ENCODE measurements at places on chromosomes 16 and 17.

- no peak for DNase-seq
Observed at GRCh38 chr17:34228781-34229180, 26.3 kb upstream of the CCL2 start.

GRCh38 chr16:77304877-77305276 is 105.7 kb downstream of the SYCE1L start:
- DNase-seq: no peak

- DNase-seq: no peak
Observed at GRCh38 chr17:27321372-27321771, 27.5 kb downstream of the WSB1 start.

- DNase-seq: no peak
Observed at GRCh38 chr16:617855-618254, 12.9 kb upstream of the WFIKKN1 start.

DNA sequence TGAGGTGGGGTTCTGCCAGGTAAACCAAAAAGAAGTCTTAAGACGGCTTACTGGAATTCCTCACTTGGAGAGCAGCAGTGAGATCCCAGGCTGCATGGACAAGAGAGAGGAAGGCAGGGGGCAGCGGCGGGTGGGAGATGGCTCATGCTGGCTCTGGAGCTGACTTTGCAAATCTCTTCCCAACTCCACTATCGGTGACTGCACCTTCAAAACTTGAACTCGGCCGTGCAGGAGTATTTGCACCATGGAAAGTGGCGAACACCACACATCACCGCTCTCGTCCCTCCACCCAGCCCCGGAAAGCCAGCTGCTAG is 16.7 kb downstream of the CA5A start:
- no peak for DNase-seq

- no peak for DNase-seq
Observed at GRCh38 chr16:58062821-58063220, 37.3 kb downstream of the MMP15 start.

- no peak for DNase-seq
Observed at GRCh38 chr16:55572439-55572838, 6.0 kb downstream of the CAPNS2 start.

DNA sequence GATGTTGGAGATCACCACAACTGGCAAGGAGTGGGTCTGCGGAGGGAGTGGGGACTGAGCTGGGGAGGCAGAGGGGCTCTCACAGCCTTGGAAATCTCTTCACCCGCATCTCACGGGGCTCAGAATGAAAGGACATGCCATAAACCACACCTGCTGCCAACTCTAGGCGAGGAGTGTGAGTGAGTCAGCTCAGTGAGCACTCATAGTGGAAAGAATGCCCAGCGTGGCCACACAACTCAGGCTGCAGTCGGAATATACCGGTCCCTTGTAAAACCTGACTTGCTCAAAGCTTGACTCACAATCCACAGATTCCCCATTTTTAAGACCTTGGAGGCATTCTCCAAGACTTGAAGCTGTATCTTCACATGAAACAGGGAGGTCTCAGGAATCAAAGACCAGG is 36.7 kb downstream of the STAT5A start:
- DNase-seq: no peak

DNA sequence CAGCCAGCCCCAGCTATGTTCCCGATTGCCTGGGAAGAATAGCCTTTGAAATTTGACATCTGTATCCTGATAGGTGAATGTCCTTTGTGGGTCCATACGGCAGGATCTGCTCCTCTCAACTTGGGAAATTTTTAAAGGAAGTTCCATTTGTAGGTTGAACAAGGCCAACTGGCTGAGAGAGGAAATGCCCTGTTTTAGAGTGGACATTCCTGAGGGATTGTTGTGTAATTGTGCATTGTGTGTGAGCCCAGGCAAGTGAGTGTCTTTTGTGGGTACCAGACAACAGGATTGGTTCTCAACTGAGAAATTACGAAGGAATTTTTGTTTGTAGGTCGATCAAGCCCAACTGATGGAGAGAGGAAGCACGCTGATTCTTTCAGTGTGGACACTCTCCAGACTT is 2.6 kb upstream of the CPHXL2 start:
- DNase-seq: no peak

- DNase-seq: no peak
Observed at GRCh38 chr16:55830658-55831294, 2.1 kb downstream of the CES1 start.

GRCh38 chr16:2238838-2239675 is 2.8 kb downstream of the DNASE1L2 start:
- DNase-seq: no peak

DNA sequence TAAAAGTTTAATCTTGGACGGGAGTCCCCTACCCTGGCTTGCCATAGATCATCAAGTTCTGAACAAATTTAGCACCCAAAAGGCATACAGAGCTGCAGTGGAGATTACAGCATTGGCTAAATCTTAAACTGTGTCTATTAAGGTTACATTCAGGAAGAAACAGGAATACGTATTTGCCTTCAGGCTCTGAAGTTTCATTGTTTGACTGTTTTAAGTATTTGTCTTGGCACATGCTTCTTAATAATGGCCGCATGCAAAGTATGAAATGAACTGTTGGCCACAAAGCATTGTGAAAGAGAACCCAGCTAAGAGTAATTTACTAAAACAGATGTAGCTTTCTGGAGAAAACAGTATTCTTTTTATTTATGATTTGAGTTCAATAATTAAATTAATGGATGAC is 63.9 kb upstream of the CNEP1R1 start:
- DNase-seq: no peak

GRCh38 chr17:72422204-72422504 is 301.3 kb downstream of the SOX9 start:
- no peak for DNase-seq

GRCh38 chr16:70476272-70477020 is 22.1 kb downstream of the FCSK start:
- peak; percentile 96 for DNase-seq

GRCh38 chr16:11407047-11407982 is 62.1 kb downstream of the RMI2 start:
- peak; percentile 55 for DNase-seq

GRCh38 chr16:70490261-70490660 is 33.1 kb downstream of the COG4 start:
- no peak for DNase-seq

DNA sequence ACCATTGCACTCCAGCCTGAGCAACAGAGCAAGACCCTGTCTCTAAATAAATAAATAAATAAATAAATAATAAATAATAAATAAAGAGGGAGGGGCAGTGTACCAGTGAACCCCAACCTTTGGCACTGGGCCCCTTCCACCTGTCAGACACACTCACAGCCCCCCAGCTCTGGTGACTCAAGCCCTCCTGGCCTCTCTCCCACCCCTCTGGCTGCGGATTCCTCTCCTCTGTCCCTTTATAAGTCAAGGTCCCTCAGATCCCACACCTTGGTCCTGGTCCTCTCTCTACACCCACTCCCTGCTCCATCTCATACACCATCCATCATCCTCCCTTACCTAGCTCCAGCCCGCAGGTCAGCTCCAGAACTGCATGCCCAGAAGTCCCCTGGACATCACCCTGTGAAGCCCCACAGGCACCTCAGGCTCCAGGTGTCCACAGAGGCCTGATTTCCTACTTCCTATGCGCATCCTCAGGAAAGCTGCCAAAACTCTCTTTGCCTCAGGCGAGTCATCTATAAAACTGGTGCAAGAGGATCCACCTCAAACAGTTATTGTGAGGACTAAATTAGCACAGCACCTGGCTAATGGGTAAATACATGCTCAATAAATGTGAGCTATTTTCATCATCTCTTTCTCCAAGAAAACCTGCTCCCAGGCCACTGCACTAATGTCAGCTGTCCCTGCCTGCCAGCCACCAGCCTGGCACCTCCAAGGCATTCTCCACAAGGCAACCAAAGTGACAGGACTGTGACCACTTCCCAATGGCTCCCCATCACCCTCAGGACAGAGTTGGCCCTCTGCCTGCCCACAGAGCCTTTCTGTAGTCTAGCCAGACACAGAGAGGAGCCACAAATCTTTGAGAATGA is 46.8 kb downstream of the BEAN1 start:
- no peak for DNase-seq

- DNase-seq: no peak
Observed at GRCh38 chr16:67284699-67285646, 5.6 kb downstream of the PLEKHG4 start.

DNA sequence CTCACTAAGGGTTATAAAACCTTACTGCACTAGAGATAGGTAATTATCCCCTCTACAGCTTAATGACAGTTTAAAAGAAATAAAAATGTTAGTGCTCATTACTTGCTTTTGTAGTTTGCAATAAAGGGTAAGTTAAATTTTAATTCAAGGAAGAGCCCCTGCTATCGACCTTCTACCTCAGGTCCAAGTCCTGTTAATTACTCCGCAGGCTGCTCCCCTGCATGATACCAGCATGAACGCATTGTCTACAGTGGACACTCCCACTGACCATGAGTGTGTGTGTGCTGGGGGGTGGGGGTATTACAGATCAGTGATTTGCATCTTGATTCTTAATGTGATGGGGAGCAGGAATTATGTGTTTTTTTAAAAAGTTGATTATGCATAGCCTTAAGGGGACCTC is 103.1 kb downstream of the AATF start:
- no peak for DNase-seq

DNA sequence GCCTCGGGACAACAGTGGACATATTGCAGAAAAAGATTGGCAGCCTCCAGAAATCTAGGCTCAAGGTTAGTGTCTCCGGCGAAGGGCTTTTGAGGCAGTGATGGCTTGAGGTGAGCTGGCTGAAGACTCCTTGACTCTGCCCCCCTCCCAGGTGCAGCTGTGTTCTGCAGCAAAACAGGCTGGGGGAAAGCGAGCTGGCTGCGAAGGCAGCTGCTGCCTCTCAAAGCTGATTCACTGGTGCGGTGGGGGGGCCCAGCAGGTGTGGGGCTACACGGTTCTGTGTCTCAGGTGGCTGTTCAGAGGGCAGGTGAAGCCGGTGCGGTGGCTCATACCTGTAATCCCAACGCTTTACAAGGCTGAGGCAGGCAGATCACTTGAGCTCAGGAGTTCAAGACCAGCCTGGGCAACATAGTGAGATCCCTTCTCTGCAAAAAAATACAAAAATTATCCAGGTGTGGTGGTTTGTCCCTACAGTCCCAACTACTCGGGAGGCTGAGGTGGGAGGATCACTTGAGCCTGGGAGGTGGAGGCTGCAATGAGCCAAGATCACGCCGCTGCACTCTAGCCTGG is 22.9 kb downstream of the C16orf96 start:
- no peak for DNase-seq

DNA sequence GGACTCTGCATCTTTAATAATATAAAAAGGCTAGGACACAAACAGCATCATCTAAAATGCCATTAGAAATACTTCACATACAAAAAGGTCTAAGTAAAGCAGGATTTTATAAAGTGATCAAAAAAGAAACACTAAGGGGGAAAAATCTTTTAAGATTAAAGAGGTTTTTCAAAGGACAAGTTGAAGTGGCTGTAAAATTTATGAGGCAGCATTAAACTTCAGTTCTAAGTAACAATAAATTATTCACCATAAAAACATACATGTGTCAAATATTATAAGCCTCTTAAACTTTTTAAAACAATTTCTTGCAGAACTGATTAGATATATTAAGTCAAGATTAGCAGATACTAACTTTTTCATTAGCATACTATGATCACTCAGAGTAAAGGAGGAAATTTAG is 20.8 kb downstream of the CEP112 start:
- DNase-seq: no peak

DNA sequence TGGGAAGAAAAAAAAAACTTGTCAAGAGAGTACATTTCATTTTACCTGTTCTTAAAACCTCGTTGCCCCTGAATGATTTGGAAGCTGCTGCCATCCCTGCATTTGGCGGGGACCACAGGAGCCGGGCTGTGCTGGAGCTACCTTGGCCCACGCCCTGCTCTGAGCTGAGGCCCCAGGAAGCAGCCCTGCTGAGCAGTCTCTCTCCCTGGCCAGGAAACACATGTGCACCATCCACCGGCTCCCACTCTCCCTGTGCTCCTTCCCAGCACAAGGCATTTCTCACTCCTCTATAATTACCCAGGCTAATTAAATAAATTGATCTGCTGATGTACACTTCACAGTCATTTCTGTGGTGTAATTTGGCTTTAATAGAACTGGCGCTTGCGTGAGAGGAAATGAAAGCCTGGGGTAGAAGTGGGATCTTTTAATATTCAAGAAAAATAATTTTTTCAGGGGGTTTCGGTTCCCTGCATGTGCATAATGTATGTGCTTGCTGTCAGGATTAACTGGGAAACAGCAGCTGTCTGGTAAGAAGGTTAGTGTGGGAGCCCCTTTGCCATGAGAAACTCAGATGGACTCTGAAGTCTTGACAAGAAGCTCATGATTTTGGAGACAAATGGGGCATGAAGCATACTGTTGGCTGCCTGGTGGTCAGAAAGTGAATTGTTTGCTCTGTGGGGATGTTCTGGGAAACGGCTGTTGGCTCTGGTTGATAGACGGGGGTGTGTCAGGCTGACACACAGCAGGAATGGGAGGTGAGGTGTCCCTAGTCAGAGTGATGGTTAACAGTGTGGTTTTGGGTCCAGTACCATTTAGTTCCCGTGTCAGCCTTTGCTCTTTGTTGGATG is 252.3 kb upstream of the EEF2KMT start:
- DNase-seq: no peak

DNA sequence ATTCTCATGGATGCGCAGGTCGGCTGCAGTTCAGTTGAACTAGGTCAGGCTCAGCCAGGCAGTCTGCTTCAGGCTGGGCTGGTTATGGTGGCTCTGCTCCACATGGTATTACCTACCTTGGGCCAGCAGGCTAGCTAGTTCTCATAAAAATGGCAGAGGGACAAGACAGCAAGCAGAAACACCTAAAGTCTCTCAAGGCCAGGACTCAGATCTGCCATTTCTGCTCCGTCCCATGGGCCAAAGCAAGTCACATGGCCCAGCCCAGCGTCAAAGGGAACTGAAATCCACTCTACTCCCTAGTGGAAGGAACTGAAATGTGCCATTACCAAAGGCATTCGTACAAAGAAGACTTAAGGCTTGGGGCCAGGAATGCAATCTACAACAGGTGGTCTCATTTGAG is 160.0 kb downstream of the TMEM132E start:
- no peak for DNase-seq

DNA sequence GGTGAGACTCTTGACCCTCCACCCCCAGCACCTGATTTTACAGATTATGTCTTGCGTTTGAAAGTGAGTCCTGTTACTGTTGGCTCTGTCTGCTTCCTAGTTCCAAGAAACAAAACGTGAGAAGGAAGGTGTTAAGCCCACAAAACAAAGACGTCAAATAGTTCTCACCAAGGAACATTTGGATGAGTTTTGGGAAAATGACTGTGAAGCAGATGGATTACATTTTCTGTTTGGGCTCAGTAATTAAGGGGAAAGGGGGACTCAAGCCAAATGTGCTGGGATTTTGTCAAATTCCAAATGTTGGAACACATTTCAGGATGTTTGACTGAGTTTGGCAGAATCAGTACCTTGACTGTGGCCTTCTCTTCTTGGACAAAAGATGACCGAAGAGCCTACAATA is 71.2 kb downstream of the PCTP start:
- DNase-seq: no peak
